ENCODE measurements at places on chromosomes 11 and 22. TPM values are rescaled to one million over a fixed set of nuclear protein-coding genes. Genes with fewer than 3 reads are reported as not detected.

GRCh38 chr11:22459048-22459447 is 120.9 kb downstream of the SLC17A6 start:
- DNase-seq = no peak

GRCh38 chr11:26573896-26574295 is 1.8 kb upstream of the MUC15 start:
- no peak for DNase-seq

DNA sequence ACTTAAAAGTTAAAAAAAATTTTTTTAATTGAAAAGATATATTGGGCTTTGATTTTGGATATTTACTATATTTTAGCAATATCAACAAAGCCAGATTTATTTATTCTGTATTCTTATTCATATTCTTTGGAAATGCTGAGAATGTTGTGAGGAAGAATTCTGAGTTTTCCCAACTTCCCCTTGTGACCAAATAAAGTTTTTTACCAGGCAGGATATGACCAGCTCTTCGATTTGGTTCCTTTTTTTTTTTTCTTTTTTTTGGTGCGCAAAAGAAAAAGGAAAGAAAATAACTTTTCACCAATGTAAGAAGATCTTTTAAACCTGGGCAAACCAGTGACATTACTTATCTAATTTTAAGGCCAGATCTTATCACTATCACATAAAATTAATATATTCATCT is 12.9 kb downstream of the TCP11L1 start:
- no peak for DNase-seq

DNA sequence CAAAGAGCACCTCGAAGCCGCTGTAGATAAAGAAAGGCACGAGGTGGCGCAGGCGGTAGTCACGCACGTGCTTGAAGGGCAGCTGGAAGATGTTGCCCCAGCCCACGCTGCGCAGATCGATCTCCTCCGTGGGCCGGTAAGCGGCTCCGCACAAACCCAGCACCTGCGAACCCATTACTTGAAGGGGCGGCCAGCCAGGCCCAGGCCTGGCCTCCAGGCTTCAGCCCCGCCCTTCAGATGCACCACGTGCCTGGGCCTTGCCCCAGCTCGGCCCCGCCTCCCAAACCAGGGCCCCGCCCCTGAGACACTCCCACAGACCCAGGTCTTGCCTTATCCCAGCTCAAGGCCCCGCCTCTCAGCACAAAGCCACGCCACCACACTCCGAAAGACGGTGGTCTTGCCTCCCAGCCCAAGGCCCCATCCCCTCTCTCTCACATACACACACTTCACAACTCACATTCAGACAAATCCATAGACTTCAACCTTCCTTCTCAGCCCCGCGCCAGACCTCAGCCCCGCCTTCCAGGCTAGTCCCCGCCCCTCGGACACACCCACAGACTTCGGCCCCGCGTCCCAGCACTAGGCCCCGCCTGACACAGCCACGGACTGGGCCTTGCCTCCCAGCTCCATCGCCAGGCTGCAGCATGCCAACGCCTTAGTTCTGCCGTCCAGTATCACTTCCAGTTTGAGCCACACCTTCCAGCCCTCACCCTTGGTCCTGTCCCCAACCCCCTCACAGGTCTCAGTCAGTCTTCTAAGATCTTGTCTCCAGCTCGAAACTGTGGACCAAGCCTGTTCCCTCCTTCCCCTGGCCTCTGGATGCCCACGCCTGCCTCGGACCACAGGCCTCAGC is 7.0 kb downstream of the UNC93B1 start:
- no peak for DNase-seq

GRCh38 chr11:17827006-17827405 is 92.4 kb downstream of the KCNC1 start:
- DNase-seq = no peak

Gene ANGPTL5
- total RNA-seq = not detected

GRCh38 chr11:117579161-117579560 is 217.9 kb downstream of the DSCAML1 start:
- no peak for DNase-seq

DNA sequence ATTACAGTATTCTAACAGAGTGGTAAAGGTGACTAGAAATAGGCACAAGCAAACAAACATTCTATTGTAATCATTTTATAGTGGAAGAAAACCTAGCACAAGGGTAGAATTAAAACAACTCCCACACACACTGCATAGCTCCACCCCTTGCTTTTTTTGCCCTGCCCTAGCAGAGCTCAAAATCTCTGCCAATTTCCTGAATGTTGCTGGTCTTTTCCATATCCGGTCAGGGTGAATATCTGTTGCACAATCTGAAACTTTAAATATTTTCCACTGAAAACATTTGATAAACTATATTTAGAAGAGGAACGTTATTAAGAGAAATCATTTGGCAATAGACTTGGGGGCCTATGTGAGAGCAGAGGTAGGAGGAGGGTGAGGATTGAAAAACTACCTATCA is 2.7 kb downstream of the SPA17 start:
- no peak for DNase-seq

Gene C11orf16
- total RNA-seq = not detected

Gene RAG2
- total RNA-seq = not detected

Gene SBF2
- total RNA-seq = 26.3 TPM

- no peak for DNase-seq
Observed at GRCh38 chr22:46951350-46951749, 188.9 kb downstream of the TBC1D22A start.

DNA sequence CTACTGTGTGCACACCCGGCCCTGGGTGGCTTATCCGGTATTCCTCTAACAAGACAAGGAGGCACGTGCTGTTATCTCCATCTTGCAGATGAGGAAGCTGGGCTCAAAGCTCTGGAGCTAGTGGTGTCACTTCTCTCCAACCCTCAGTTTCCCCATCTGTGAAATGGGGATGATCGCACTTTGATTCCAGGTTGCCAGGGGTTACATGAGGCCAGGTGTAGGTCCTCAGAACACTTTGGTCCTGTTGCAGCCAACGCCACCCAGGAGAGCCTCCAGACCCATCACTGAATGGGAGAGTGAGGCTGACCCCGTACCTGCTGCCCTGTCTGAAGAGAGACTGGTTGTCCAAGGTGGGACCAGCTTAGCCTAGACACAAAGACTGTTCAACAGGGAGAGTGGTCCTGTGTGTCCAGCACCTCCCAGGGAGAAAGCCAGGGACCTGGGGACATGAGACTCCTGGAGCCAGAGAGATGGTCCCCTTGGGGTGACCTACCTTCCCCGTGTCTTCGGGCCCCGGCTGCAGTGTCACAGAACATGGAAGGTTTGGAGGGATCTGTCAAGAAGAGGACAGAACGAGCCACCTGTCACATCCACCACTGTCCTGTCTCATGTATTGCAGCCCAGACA is 41.0 kb downstream of the TPBGL start:
- no peak for DNase-seq

Gene BSX
- not detected for total RNA-seq

- no peak for DNase-seq
Observed at GRCh38 chr22:22823131-22823810, 64.3 kb upstream of the IGLL5 start.

- DNase-seq = no peak
Observed at GRCh38 chr22:37185646-37186227, 2.3 kb downstream of the C1QTNF6 start.

Gene PDGFB
- total RNA-seq = 1.2 TPM

DNA sequence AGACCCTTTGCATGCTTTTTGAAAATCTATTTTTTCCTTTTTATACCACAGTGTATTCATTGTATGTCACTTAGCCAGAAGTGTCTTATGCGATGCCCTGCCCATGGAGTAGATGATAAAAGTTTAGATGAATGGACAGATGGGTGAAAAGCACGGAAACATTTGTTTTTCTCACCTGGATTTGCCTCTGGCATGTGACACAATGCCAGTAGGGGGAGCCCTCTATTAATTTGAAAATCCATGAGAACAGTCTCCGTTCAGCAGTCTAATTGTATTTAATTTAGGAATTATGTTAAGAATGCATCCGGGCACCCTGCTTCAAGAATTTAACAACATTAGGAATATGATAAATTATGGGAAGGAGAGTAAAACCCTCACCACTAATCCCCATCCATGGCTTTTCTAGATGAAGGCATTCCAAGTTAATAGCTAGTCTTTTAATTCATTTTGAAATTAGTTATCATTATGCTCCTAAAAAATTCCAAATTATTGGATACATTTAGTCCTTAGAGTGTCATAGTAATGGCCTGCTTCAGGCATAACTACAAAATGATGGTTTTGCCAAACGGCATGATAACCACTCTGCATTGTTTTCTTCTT is 55.3 kb upstream of the ALKBH3 start:
- DNase-seq = no peak

DNA sequence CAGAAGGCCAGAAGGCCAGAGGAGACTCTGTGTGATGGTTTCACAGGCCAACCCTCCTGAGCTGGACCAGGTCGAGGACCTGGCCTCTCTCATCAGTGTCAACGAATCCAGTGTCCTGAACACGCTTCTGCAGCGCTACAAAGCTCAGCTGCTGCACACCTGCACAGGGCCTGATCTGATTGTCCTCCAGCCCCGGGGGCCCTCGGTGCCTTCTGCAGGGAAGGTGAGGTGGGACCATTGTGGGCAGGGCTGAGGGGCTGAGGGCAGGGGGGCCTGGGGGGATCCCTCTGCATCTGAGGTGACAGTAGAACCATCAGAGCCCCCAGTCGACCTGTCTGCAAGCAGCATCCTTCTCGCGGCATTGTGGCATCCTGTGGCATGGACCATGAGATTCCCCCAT is 30.3 kb downstream of the MYO18B start:
- no peak for DNase-seq

DNA sequence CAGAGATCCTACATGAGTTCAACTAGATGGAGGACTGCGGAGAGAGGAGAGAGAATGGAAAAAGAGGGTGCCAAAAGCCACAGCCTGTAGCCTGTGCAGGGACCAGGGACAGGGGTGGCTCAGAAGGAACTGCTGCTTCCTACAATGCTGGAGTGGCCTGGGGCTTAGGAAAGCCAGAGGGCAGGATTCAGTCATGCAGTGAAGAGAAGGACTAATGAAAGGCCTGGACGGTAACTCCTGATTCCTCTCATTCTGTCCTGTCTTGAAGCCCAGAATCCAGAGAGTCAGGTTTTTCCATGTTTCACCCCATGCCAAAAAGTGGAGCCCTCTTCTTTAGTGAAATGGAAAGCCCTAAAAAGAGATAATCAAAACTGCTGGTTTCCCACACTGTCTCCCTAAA is 48.4 kb upstream of the INCENP start:
- DNase-seq = no peak

Gene C11orf97
- total RNA-seq = not detected

GRCh38 chr11:85742348-85742747 is 56.4 kb upstream of the CCDC89 start:
- no peak for DNase-seq

Gene DBX1
- not detected for total RNA-seq

GRCh38 chr11:89347071-89347470 is 144.1 kb downstream of the NOX4 start:
- DNase-seq = no peak

GRCh38 chr22:44823806-44824205 is 71.4 kb downstream of the ARHGAP8 start:
- no peak for DNase-seq

- DNase-seq = no peak
Observed at GRCh38 chr11:10934293-10934860, 76.5 kb upstream of the ZBED5 start.

Gene DDIAS
- total RNA-seq = 2.8 TPM

DNA sequence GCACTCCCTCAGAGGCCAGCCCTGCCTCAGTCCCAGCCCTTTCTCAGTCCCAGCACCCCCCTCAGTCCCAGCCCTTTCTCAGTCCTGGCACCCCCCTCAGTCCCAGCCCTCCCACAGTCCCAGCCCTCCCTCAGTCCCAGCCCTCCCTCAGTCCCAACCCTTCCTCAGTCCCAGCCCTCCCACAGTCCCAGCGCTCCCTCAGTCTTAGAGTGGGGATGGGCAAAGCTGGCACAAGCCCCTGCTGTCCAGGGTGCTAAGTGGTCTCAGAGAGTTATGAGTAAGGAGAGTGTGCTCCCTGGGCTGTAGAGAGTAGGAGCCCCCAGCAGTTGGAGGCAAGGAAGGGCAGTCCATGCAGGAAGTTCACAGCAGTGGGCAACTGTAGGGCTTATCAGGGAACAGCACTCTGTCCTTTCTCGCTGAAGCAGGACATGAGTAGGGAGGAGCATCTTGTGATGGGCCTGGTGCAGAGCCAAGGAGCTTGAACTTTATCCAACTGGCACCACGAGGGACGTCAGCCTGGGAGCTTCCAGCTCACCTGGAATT is 51.4 kb upstream of the CRYBB3 start:
- DNase-seq = no peak

Gene CYTH4
- 10.3 TPM for total RNA-seq

GRCh38 chr11:119421351-119421750 is 1.6 kb downstream of the THY1 start:
- no peak for DNase-seq

DNA sequence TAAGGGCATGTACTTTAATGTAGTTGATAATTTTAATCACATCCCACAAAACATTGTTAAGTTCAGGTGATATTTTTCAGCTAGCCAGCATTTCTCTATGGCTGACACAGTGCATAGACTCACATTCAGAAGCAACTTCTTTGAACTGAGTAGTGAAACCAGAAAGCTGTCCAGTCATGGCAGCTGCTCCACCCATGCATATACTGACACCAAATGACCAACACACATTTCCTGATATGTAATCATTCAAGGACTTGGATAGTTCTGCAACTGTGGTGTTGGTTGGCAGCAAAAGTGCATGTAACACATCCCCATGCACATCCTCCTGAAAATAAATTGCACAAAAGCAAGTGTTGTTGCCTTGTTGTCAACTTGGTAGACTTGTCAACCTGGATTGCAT is 39.7 kb downstream of the CALCA start:
- no peak for DNase-seq

Gene CLTCL1
- total RNA-seq = 3.8 TPM

- DNase-seq = no peak
Observed at GRCh38 chr11:79940165-79940564, 499.3 kb upstream of the TENM4 start.

- peak; percentile 31 for DNase-seq
Observed at GRCh38 chr22:38202437-38203089, 769 bp downstream of the MAFF start.

DNA sequence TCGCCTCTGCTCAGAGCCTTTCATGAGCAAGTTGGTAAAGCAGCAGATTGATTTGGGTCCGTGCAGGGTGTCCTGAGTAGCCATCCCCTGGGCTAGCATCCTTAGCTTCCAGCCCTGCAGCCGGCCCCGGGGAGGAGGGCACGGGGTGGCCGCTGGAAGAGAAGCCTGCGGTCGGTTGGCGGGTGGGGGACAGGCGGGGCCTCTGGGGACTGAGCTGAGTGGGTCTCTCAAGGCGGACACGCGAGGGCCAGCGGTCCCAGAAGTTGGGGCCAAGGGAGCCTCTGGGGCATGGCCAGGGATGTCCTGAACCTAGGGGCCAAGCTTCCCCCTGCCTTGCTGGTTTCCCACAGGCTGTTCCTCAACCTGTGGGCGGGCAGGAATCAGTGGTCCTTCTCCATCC is 143.0 kb downstream of the TBC1D22A start:
- DNase-seq = no peak

Gene CLDN5
- total RNA-seq = 34.7 TPM
